ENCODE measurements at places on chromosomes 3 and 15. TPM values are rescaled to one million over a fixed set of nuclear protein-coding genes. Genes with fewer than 3 reads are reported as not detected.

Gene LRRC15
- total RNA-seq, result 0.29 TPM

Gene RLBP1
- total RNA-seq, result not detected

Gene MAGEL2
- total RNA-seq, result 0.70 TPM

Gene IL5RA
- not detected for total RNA-seq

Gene NMB
- 9.1 TPM for total RNA-seq

Gene PP2D1
- not detected for total RNA-seq

Gene DUOX1
- total RNA-seq, result 85.5 TPM

Gene SLC12A1
- not detected for total RNA-seq

Gene SLC9C1
- total RNA-seq, result 0.13 TPM

Gene OSTN
- total RNA-seq, result not detected

Gene GATA2
- 57.8 TPM for total RNA-seq

Gene B3GALNT1
- total RNA-seq, result 22.3 TPM

Gene BLM
- total RNA-seq, result 3.7 TPM

Gene SPG21
- total RNA-seq, result 108 TPM

Gene NUP210
- 19.9 TPM for total RNA-seq

Gene C2CD4B
- 2.8 TPM for total RNA-seq

Gene NUSAP1
- total RNA-seq, result 1.5 TPM

Gene GAP43
- not detected for total RNA-seq

Gene FGF12
- 3.2 TPM for total RNA-seq

Gene MME
- 5.7 TPM for total RNA-seq

Gene TLR9
- 0.26 TPM for total RNA-seq

Gene LRRC34
- 4.5 TPM for total RNA-seq

Gene PLS1
- total RNA-seq, result 70.5 TPM

Gene ECE2
- total RNA-seq, result 0.81 TPM

Gene AEN
- total RNA-seq, result 17.4 TPM

Gene FAM107A
- 102 TPM for total RNA-seq

Gene ZNF80
- not detected for total RNA-seq

Gene UACA
- 61.8 TPM for total RNA-seq

Gene GCNT3
- 1.8 TPM for total RNA-seq

Gene GREM1
- total RNA-seq, result 26.0 TPM

Gene ACOX2
- 12.8 TPM for total RNA-seq

Gene AADACL2
- total RNA-seq, result not detected

Gene TGM5
- total RNA-seq, result 0.91 TPM

Gene CLDN11
- 10.6 TPM for total RNA-seq

Gene TEX55
- not detected for total RNA-seq

Gene MRPL47
- total RNA-seq, result 27.3 TPM
